ENCODE measurements at places on chromosomes 16 and 17. TPM values are rescaled to one million over a fixed set of nuclear protein-coding genes. Genes with fewer than 3 reads are reported as not detected.

The CORO6 gene
- total RNA-seq = 5.9 TPM

The CES5A gene
- not detected for total RNA-seq

The TSPOAP1 gene
- 30.6 TPM for total RNA-seq

The ACSM5 gene
- 8.6 TPM for total RNA-seq

The FADS6 gene
- not detected for total RNA-seq

- no peak for DNase-seq
Observed at GRCh38 chr16:12242516-12242915, 266.0 kb downstream of the SNX29 start.

DNA sequence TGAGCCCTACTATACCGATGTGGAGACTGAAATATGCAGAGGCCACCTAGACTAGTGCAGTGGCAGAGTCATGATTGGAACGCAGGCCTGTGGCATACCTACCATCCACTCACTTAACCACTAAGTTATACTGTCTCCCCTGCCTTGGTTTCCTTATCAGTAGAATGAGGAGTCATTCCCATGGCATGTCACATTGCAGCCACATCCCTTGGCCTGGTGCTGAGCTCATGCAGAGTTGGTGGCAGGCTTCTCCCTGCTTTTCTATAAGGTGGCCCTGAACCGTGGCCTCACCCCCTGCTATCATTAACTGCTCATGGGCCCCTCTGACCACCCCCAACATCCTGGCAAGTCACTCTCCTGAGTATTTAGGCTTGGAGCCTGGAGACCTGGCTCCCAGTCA lies 212.5 kb downstream of the KATNIP start:
- no peak for DNase-seq

- no peak for DNase-seq
Observed at GRCh38 chr17:73941919-73942530, 261.5 kb upstream of the RPL38 start.

- peak; percentile 85 for DNase-seq
Observed at GRCh38 chr16:19502395-19503131, 19.3 kb downstream of the GDE1 start.

DNA sequence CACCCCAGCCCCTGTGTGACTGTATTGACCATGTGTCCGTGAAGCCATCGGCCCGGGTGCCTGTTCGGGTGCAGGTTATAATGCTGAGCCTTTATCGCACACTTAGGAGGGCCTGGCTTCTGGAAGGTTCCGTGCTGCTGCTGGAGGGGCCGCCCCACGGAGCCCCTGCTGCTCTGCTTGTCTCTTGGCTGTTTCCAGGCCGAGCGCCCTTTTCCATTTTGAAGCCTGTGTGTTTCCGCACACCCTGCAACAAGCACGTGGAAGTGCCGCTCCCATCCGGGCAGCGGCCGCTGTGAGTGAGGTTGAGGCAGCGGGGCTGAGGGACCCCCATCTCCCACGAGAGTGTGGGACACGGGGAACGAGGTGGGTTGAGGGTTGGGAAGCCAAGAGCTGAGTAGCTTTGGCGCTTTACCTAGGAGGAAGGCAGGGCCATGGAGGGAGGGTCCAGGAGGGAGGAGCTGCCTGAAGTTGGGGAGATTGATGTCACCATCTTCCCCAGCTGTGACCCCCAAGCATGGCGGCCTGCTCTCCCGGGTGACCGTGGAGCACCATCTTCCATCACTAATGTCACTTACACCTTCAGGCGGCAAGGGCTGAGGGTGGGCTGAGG lies 200.1 kb upstream of the GSE1 start:
- DNase-seq = no peak

Measured in kidney (tissue), 22 donors.